ENCODE measurements at places on chromosomes 3 and 15.

DNA sequence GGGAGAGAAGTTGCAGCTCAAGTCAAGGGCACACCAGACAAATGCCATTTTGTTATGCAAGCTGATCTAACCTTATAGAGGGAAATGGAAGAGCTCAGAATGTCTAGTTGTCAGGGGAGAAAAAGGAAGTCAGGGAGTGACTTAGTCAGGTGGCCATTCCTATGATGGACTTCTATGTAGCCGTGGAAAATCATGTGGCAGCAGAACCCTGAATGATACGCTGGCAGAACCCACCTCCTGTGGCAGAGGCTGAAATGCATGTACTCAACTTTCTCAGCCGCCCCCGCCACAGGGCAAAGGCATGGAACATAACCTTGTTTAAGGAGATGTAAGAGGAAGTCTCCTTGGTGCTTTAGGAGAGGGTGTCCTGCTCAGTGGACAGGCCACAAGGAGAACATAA lies 37.7 kb upstream of the PARL start:
- H3K27me3 ChIP-seq = no peaks in the 10 kb centered on the region
- H3K36me3 ChIP-seq = peaks cover 2% of the 10 kb centered on the region
- H3K4me3 ChIP-seq = no peak overlapping the region
- DNase-seq = no peak

- no peak overlapping the region for H3K4me3 ChIP-seq
- DNase-seq = peak; percentile 78
- no peaks in the 10 kb centered on the region for H3K27me3 ChIP-seq
- peaks cover 70% of the 10 kb centered on the region for H3K36me3 ChIP-seq
- H3K27ac ChIP-seq = no peak overlapping the region
Observed at GRCh38 chr3:45929042-45929679, 14.1 kb upstream of the CXCR6 start.

DNA sequence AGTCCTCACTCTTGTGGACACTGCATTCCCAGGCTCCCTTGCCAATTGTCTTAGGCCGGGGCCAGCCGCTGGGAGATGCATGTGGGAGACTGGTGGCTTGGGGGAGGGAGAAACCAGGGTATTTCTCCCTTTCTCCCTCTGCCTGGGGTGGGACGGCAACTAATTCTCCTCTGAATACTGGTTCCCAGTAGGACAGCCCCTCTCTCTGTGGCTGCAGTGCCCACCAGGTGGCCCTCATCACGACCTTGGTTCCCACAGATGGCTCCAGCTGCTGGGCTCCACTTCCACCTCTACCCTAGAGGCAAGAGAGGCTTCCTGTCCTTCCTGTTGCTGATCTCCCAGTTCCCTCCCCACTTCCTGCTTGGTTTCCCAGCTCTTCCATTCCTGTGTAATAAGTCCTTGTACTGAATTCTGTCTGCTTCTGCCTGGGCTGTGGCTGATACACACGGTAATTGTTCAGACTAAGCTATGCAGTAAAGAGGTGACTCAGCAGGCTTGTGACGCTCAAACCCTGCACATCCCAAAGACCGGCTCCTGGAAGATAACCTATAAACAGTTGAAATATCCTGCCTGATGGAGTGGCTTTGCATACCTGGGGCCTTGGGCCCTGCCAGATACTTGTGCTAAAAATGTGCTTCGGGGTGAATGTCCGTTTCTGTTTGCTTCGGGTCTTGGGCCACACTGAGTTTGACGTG lies 20.4 kb upstream of the COPG1 start:
- peak overlapping the region; percentile 59 for H3K27ac ChIP-seq
- H3K4me1 ChIP-seq = peaks cover 83% of the 10 kb centered on the region
- DNase-seq = no peak
- H3K36me3 ChIP-seq = peaks cover 1% of the 10 kb centered on the region

- H3K4me1 ChIP-seq = no peaks in the 10 kb centered on the region
- no peak for DNase-seq
- H3K36me3 ChIP-seq = no peaks in the 10 kb centered on the region
- H3K27me3 ChIP-seq = peaks cover 4% of the 10 kb centered on the region
- H3K27ac ChIP-seq = no peak overlapping the region
- no peak overlapping the region for H3K4me3 ChIP-seq
Observed at GRCh38 chr3:38949994-38950393, 101.8 kb downstream of the SCN11A start.

- no peaks in the 10 kb centered on the region for H3K4me1 ChIP-seq
- no peak overlapping the region for H3K27ac ChIP-seq
- H3K36me3 ChIP-seq = no peaks in the 10 kb centered on the region
- no peak for DNase-seq
- H3K4me3 ChIP-seq = no peak overlapping the region
Observed at GRCh38 chr3:140416666-140417065, 261.2 kb upstream of the TRIM42 start.

DNA sequence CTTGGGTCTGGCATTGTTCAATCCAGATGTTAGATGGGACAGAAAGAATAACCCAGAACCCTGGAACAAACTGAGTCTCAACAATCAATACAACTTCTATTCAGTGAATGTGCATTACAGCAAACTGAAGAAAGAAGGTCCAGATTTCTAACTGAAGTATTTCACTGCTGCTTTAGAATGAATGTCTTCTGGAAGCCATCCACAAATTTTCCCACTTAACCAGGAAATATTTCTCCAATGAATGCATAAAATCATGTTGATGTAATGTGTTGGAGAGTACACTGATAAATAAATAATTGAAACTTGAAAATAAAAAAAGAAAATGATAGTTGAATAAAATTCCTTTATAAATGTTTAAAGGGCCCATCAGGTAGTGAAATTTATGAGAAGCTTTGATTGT lies 658.6 kb downstream of the ZBBX start:
- no peaks in the 10 kb centered on the region for H3K27me3 ChIP-seq
- H3K36me3 ChIP-seq = no peaks in the 10 kb centered on the region
- H3K27ac ChIP-seq = no peak overlapping the region
- DNase-seq = no peak

GRCh38 chr3:128559486-128560225 lies 66.7 kb upstream of the GATA2 start:
- H3K4me3 ChIP-seq = no peak overlapping the region
- no peaks in the 10 kb centered on the region for H3K36me3 ChIP-seq
- DNase-seq = peak; percentile 60
- H3K27ac ChIP-seq = no peak overlapping the region
- peaks cover 13% of the 10 kb centered on the region for H3K4me1 ChIP-seq

DNA sequence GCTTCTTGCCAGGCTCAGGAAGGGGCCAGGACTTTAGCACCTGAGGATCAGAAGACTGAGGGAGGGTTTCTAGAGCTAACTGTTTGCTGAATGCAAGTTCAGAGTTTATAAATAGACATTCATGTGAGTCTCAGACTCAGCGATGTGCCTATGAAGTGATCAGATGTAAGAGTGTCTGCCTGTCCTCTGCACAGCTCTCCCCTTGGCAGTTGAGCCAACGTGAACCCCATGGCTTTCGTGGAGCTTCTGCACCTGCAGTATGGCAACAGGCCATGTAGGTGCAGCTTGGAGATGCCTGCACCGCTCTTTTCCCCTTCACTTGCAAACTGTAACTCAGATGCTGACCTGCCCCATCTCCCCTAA lies 141.9 kb downstream of the CHDH start:
- H3K27me3 ChIP-seq = peaks cover 15% of the 10 kb centered on the region
- H3K27ac ChIP-seq = no peak overlapping the region
- peaks cover 14% of the 10 kb centered on the region for H3K4me1 ChIP-seq
- DNase-seq = no peak
- H3K36me3 ChIP-seq = no peaks in the 10 kb centered on the region

DNA sequence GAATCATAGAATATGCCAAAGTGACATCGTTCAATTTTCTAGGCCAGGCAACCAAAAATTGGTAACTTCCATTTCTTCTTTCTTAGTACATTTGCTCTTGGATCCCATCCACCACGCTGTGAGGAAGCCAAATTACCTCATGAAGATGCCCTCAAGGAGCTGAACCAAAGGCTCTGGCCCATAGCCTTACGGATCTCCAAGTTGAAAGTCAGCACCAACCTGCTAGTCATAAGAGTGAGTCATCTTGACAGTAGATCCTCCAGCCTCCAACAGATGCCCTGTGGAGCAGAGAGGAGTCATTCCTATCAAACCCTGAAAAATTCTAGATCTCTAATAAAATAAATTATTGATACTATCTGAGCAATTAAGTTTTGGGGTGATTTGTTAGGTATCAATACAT lies 322.5 kb upstream of the COL8A1 start:
- no peaks in the 10 kb centered on the region for H3K36me3 ChIP-seq
- DNase-seq = no peak
- H3K4me1 ChIP-seq = no peaks in the 10 kb centered on the region

- H3K4me3 ChIP-seq = peak overlapping the region; percentile 87
- peaks cover 24% of the 10 kb centered on the region for H3K4me1 ChIP-seq
- no peaks in the 10 kb centered on the region for H3K27me3 ChIP-seq
- H3K27ac ChIP-seq = peak overlapping the region; percentile 92
- peaks cover 30% of the 10 kb centered on the region for H3K36me3 ChIP-seq
Observed at GRCh38 chr3:49120096-49120437, 556 bp downstream of the USP19 start.

DNA sequence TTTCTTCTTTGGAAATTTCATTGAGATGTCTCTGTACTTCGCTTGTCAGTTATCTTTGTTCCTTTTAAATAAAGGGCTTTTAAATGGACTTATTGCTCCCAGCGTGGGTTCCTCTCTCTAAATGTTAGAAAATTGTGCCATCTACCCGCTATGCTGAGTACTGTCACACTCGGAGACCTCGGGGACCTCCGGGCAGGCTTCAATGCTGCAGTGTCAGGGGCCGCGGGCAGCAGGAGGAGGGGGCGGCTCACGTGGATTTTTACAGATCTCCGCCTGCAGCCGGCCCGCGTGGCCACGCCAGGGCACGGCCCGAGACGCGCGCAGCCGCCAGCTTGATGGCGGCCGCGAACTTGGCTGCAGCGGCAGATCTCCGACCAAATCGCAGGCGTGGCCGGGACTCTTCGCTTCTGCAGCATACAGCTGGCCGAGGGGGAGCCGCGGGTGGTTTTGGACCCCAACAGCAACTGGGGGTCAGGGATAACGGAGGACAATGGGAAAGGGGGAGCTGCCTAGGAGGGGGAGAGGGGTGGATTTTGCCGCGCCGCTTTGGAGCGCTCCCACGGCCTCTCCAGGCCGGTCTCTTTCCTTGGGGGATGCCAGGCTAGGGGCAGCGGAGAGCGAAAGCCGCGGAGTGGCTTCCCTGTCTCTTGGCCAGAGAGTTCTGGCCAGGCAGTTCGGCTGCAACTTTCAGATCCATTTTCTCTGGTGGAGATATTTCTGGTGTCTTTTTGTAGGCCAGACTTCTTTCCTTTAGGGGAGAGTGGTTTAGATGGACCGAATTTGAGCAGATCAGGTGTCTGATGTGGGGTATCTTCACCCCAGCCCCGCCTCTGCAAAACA lies 15.3 kb downstream of the NR2F2 start:
- H3K36me3 ChIP-seq = peaks cover 5% of the 10 kb centered on the region
- peaks cover 5% of the 10 kb centered on the region for H3K4me1 ChIP-seq
- H3K27me3 ChIP-seq = no peaks in the 10 kb centered on the region
- no peak overlapping the region for H3K27ac ChIP-seq

DNA sequence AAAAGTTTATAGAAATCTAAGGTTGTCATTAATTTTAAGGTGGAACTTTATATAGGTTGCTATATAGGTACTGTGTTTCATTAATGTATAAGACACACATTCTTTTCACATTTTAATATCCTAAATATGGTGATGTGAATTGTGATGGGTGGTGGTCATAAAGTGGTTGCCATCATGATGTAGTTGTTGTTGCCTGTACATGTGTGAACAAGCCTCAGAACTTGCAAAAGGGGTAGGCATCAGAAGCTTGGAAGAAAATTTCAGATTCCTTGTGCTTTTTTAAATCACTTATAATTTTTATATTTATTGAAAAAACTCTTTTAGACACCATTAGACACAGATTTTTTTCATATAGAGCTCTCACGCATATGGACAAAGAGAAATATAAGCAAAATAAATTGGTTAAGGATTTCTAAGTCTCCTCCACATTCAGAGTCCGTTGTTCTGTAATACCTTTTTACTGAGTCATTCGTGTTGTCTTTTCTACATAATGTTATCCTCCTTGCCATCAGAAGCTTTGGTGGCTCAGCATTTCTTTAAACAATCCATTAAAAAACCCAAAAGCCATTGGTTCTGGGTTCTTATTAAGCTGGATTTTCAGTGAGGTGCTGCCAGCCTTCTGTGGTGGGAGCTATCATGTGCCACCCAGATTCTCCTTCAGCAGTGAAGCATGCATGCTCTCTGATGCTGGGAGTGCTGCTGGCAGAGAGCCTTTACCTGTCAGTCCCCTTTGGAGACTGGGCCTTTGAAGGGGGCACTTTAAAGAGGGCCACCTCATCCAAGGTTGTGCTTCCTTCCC lies 140.4 kb upstream of the GALNT15 start:
- no peaks in the 10 kb centered on the region for H3K36me3 ChIP-seq
- no peaks in the 10 kb centered on the region for H3K4me1 ChIP-seq
- DNase-seq = no peak
- H3K27me3 ChIP-seq = peaks cover 17% of the 10 kb centered on the region
- no peak overlapping the region for H3K4me3 ChIP-seq

GRCh38 chr3:191020730-191021396 lies 158.4 kb upstream of the GMNC start:
- H3K27ac ChIP-seq = no peak overlapping the region
- H3K27me3 ChIP-seq = no peaks in the 10 kb centered on the region
- no peak for DNase-seq
- H3K36me3 ChIP-seq = no peaks in the 10 kb centered on the region
- no peaks in the 10 kb centered on the region for H3K4me1 ChIP-seq

- DNase-seq = peak; percentile 59
- peak overlapping the region; percentile 92 for H3K4me3 ChIP-seq
- peaks cover 33% of the 10 kb centered on the region for H3K4me1 ChIP-seq
- H3K27me3 ChIP-seq = peaks cover 55% of the 10 kb centered on the region
Observed at GRCh38 chr3:197298945-197299854, 788 bp upstream of the DLG1 start.

- peaks cover 84% of the 10 kb centered on the region for H3K36me3 ChIP-seq
- H3K4me1 ChIP-seq = peaks cover 23% of the 10 kb centered on the region
- no peaks in the 10 kb centered on the region for H3K27me3 ChIP-seq
- H3K27ac ChIP-seq = no peak overlapping the region
Observed at GRCh38 chr15:79919090-79919748, 22.4 kb upstream of the MTHFS start.

GRCh38 chr3:23600167-23600871 lies 205.4 kb upstream of the UBE2E1 start:
- H3K36me3 ChIP-seq = no peaks in the 10 kb centered on the region
- H3K4me3 ChIP-seq = no peak overlapping the region
- no peaks in the 10 kb centered on the region for H3K4me1 ChIP-seq
- H3K27ac ChIP-seq = no peak overlapping the region

GRCh38 chr15:92901995-92902394 lies 1.9 kb downstream of the CHD2 start:
- H3K4me3 ChIP-seq = peak overlapping the region; percentile 93
- DNase-seq = no peak
- H3K27ac ChIP-seq = peak overlapping the region; percentile 100
- peaks cover 4% of the 10 kb centered on the region for H3K27me3 ChIP-seq
- H3K36me3 ChIP-seq = peaks cover 74% of the 10 kb centered on the region

DNA sequence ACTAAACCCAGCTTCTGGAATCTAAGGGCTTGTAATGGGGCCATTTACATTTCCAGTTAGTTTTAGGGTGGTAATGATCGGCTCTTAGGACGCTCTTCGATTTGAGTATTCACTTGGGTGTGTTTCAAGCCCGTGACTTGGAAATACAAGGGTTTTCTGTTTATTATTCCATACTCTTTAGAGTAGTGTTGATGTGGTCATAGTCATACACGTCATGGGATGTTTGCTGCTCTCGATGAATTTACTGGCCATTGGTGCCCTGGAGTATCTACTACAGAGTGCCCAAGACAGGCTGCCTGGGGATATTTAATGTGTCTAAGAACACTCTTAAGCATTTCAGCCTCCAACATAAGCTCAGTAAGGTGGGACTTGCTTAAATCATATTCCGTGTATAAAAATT lies 64.1 kb downstream of the PTPRG start:
- no peaks in the 10 kb centered on the region for H3K27me3 ChIP-seq
- H3K4me1 ChIP-seq = no peaks in the 10 kb centered on the region
- no peak overlapping the region for H3K27ac ChIP-seq
- no peak for DNase-seq

GRCh38 chr15:58463815-58464650 lies 32.2 kb downstream of the LIPC start:
- H3K4me1 ChIP-seq = peaks cover 55% of the 10 kb centered on the region
- H3K27me3 ChIP-seq = no peaks in the 10 kb centered on the region
- DNase-seq = no peak
- no peak overlapping the region for H3K27ac ChIP-seq

All from activated naive CD4-positive, alpha-beta T cell treated with anti-CD3 and anti-CD28 coated beads, Interleukin-2, amount 10 ng/mL, durations not matched to agents 7 days and 5 days (primary cell).